AG08395 (cell line): ENCODE measurements at places on chromosomes 7 and 10.

DNA sequence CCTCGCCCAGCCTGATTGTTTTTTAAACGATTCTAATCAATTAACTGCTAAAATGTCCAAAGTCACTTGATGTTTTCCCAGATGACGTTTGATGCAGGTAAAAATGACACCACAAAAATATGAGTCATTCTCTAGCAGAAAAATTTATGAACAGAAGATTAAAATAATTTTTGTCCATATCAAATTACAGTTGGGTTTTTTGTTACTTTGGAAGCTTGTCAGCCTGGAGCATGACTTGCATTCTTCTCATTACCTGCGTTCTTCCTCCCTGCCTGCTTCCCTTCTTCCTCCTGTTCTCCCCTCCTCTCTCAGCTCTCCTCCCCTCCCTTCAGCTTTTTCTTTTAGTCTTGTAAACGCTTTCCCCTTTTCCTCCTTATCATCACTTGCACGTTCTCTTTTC is 18.7 kb downstream of the IL15RA start:
- no peak for DNase-seq

DNA sequence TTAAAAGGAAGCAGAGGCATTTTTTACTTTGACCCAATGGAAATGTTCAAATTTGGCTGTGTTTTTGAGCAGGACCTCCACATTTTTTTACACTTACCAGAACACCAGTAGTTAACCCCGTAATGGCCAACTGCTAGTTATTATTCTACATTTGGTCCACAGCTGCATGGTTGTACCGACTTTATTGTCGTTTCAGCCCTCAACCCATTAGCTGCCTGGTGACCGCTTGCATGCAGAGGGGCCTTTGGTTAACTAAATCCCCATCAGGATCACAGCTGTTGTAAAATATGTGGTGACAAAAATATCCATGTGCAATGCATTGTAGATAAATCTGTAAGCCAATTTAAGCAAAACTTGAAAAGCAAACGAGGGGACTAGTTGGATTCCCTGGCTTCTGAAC is 342.2 kb upstream of the MEOX2 start:
- DNase-seq = peak; percentile 9

GRCh38 chr7:38057829-38058228 is 120.2 kb upstream of the STARD3NL start:
- DNase-seq = no peak

DNA sequence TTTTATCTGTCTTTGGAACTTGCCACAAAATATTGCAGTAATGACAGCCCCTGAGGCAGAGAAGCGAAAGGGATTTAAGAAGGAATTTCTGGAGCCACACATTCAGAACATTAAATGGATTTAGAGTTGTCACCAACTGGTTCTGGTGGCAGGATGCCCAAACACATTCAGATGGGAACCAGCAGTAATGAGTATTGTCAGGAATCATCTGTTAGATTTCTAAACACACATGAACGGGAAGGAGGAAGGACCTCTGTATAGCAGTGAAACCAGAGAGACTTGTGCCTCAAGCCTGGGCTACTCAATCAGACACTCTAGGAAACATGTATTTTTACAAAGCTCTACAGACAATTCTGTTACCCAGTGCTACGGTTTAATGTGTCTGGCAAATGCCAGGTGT is 103.8 kb upstream of the CCNY start:
- peak; percentile 11 for DNase-seq

DNA sequence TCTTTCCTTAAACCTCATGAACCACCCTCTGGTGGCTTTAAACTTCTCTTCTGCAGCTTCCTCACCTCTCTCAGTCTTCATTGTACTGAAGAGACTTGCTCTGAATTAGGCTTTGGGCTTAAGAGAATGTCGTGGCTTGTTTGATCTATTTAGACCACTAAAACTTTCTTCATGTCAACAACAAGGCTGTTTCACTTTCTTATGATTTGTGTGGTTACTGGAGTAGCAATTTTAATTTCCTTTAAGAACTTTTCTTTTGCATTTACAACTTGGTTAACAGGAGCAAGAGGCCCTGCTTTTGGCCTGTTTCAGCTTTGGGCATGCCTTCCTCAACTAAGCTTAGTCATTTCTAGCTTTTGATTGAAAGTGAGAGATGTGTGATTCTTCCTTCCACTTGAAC is 38.1 kb upstream of the CDHR3 start:
- no peak for DNase-seq

- no peak for DNase-seq
Measured at GRCh38 chr7:1501487-1502270, 2.5 kb downstream of the INTS1 start.

- DNase-seq = no peak
Measured at GRCh38 chr7:1941464-1942242, 271.6 kb downstream of the ELFN1 start.

DNA sequence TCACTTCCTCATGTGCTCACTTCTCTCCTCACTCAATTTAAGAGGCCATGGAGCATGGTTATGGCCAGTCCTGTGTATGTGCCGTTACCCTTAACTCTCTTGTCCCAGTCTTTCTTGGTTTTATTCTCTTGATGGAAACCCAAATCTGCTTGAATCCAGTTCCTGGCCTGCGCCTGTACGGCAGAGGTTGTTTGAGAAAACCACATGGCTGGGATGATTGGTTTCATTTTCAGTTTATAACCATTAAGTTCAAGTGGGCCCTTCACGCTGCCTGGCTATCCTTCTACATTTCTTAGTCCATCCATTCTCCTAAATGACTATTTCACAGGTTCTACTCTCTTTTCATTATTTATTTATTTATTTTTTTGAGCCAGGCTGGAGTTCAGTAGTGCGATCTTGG is 1.6 kb upstream of the ZNF239 start:
- no peak for DNase-seq

DNA sequence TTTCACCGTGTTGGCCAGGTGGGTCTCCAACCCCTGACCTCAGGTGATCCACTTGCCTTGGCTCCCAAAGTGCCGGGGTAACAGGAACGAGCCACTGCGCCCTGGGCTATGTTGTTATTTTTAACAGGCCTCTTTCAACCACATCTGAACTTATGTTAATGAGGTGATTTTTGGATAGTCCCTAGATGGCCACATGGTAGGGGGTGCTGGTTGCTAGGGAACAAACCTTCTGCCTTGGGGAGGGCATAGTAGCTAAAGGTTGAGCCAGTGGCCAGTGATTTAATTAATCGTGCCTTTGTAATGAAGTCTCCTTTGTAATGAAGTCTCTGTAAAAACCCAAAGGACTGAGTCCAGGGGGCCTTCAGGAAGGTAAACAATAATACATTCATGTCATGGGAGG is 9.1 kb downstream of the COMTD1 start:
- DNase-seq = no peak

DNA sequence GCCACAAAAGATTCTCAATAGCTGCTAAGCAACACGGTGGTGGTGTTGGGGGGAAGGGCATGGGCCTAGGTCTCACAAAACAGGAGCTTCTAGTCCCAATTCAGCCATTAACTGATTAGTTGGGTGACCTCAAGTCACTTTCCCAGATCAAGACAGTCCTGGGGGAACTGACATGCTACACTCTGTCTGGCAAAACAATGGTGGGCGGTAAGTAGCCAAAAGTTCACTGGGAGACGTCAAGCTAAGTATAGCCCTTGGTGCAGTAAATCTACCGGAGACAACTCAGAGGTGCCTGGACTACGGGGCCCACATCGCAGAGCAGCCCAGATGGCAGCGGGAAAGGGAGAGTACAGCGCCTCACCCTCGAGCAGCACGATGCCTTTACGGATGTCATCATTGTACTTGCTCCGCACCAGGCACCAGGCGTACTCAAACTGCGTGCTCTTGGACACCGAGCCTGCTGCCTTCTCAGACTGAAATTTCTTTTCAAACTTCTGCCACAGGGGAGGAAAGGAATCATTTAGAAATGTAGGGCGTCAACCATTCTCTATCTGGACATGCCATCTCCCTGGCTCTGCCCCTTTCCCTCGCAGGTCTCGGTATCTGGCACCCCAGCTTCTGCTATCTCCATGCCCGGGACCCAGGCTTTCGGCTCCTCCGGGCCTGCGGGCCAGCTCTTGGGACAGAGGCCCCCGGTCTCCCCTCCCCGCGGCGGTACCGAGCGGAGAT is 1.1 kb downstream of the FIS1 start:
- peak; percentile 33 for DNase-seq
